ENCODE measurements at places on chromosomes 7 and 10.

GRCh38 chr10:114663626-114664025 lies 5.6 kb upstream of the ABLIM1 start:
- DNase-seq: no peak

- DNase-seq: no peak
Observed at GRCh38 chr7:2106924-2107323, 125.8 kb downstream of the MAD1L1 start.

GRCh38 chr7:20327055-20327454 lies 3.6 kb upstream of the ITGB8 start:
- DNase-seq: no peak

DNA sequence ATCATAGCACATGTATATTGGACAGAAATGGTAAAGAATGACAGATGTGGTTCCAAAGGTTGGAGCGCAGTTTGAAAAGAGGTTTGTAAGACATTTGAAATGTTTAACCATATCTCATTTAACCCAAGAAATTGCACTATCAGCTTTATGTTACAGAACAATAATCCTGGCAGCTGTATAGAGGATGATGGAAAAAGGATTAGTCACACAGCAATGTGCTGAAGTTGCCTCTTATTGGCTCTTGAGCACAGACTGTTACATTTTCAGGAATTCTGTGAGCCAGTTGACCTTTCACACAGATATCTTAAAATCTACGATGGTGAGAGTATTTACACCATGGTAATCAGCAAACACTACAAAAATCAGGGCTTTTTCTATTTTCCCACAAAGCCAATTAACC lies 3.9 kb downstream of the COG5 start:
- DNase-seq: no peak

GRCh38 chr7:16646472-16647072 lies 591 bp downstream of the BZW2 start:
- no peak for DNase-seq

DNA sequence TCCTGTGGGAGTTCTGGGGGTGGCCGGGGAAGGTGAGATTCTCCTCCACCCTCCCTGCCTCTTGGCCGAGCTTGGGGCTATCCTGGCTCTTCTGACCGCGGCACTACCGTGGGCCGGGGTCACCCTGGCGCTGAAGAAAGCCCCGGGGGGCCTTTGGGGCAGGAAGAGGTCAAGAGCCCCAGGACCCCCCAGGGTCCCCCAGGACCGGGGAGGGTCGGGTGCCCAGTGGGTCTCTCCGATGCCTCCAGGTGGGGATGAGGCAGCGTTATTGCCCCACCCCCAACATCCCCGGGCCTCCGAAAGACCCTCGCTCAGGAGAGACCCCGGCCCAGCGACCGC lies 439 bp upstream of the KNDC1 start:
- no peak for DNase-seq

DNA sequence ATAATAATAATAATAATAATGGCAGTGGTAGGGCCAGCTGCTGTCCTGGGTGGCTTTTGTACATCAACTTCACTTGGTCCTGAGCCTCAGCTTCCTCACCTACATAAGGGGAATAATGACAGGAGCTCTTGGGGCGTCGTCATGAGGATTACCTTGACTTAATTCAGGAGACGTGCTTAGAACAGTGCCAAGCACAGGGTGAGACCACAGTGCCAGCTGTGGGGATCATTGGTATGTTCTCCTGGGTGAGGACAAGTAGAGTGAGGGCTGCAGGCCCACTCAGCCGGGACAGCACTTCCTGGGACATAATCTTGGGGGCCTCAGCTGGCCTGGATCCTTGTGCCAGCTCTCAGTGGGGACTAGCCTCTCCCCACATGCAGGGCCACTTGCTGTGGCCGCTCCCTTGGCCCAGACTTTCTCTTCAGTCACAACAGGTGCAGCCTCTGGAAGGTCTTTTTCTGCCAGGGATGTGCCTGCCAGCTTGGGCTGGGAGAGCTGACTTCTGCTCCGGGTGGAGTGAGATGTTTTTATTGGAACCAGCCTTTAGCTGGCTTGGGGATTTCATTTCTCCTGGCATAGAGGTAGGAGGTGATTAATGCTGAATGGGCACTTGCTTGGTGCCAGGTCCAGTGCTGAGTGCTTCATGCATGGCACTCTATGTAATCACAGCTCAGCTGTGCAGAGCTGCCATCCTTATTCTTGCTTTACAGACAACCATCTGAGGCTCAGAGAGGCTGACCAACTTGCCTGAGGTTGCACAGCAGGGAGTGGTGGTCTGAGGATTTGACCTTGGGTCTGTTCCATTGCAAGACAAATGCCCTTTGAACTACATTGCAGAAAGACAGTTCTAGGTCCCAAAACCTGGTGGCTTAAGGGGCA lies 45.3 kb downstream of the TSPAN15 start:
- no peak for DNase-seq

DNA sequence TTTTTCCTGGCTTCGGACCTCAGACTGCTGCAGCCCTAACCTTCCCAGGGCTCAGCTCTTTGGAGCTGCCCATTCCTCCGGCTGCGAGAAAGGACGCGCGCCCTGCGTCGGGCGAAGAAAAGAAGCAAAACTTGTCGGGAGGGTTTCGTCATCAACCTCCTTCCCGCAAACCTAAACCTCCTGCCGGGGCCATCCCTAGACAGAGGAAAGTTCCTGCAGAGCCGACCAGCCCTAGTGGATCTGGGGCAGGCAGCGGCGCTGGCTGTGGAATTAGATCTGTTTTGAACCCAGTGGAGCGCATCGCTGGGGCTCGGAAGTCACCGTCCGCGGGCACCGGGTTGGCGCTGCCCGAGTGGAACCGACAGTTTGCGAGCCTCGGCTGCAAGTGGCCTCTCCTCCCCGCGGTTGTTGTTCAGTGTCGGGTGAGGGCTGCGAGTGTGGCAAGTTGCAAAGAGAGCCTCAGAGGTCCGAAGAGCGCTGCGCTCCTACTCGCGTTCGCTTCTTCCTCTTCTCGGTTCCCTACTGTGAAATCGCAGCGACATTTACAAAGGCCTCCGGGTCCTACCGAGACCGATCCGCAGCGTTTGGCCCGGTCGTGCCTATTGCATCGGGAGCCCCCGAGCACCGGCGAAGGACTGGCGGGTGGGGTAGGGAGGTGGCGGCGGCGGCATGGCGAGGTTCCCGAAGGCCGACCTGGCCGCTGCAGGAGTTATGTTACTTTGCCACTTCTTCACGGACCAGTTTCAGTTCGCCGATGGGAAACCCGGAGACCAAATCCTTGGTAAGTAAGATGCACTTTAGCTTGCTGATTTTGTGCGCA lies at the start of gene PLXDC2:
TSS of gene PLXDC2 (plus strand) at position 22 of the 820 bp plus-strand sequence.
- no peak for DNase-seq

DNA sequence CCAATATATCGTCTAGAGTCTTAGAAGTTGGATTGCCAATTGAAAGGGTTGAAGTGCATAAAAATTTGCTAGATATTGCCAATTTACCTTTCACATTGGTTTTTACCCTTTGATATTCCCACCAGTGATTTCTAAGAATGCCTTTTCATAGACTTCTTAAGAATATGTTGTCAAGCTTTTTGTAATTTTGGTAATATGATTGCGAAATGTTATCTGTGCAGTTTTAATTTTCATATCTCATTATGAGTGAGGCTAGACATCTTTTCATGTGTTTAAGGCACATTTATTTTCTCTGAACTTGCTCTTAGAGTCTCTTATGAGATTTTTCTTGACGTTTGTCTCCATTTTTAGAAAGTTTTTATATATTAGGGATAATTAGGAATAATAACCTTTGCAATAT lies 567.2 kb downstream of the CCSER2 start:
- DNase-seq: no peak
